ENCODE measurements at places on chromosomes 2 and 18.

DNA sequence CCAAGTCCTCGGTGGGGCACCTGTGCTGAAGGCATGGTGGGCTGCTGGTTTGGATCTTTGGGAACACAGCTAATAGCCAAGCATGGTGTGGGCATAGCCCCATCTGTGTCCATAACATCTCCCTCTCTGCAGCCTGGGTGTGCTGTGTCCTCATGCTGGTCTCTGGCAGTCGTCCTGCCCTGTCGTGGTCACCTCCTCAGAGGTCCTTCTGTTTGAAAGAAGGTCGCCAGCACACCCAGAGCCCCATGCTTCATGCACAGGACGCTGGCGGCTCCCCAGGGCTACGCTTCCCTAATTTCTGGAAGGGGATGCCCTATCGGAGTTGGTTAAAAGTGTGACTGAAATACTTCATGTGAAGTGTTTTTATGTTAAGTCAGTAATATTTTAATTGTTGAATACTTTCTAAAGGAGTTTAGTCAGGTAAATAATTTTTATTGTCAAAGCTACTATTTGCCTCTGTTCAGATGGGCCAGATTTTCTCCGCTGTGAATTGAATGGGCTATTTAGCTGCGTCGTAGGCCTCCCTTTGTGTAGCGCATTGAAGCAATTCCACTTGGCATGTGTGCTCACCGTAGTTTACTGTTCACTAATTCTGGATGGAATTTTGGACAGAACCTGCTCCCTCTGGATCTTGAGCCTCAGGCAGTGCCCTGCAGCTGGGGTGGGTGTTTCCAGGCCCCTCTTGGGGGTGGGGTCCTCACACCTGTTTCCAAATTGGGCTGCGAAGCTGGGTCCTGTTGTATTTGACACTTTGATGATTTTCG lies 81.9 kb downstream of the WDSUB1 start:
- DNase-seq = no peak

DNA sequence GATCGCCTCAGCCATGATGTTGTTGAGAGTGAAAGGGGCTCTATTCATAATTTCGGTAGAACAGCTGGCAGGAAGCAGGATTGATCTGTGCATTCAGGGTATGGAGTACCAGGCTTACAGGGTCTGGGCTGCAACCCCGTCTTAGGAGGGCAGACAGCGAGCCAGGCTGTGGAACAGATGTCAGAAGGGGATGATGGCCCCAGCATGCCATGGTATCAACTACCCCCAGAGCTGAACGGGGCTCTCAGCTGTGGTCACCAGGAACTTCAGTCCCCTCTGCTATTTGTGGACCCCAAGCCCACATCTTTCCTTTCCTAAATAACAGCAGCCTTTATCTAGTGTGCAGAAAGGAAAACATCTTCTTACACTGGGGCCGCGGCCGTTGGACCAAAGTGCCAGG lies 422.2 kb upstream of the SALL3 start:
- no peak for DNase-seq

GRCh38 chr2:24635181-24635580 lies 144.1 kb downstream of the NCOA1 start:
- DNase-seq = no peak

DNA sequence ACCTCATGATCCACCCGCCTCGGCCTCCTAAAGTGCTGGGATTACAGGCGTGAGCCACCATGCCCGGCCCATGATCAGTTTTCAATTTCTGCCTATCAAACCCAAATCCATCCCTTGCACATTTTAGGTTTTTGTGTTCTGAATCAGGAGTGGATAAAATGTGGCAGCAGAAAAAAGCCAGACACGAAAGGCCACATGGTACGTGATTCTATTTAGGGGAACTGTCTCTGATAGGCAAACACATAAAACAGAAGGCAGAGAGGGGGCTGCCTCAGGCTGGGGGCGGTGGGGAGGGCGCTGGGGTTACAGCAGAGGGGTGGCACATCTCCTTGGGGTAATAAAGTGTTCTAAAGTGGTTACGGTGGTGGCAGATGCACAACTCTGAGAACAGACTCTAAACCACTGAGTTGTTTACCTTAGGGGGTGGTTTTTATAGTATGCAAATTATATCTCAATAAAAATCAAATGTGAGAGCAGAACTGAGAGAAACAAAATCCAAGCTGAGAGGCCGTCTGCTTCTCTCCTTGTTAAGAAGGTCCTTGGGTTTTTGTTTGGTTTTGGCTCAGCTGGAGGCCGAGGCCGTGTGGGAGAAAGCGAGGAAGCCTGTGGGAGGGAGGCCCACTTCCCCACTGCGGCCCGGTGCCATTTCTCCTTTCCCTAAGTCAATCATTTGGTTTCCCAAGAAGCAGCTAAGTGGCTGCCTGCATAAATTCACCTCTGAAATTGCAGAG lies 78.0 kb downstream of the SOWAHC start:
- DNase-seq = no peak

- DNase-seq = no peak
Observed at GRCh38 chr2:157059036-157059435, 198.5 kb upstream of the GALNT5 start.

- DNase-seq = no peak
Observed at GRCh38 chr2:58914733-58915505, 673.8 kb upstream of the FANCL start.
